ENCODE measurements at places on chromosomes 5 and 9.
A peak's percentile ranks its signal among the peaks of the same experiment; 100 is the strongest.

DNA sequence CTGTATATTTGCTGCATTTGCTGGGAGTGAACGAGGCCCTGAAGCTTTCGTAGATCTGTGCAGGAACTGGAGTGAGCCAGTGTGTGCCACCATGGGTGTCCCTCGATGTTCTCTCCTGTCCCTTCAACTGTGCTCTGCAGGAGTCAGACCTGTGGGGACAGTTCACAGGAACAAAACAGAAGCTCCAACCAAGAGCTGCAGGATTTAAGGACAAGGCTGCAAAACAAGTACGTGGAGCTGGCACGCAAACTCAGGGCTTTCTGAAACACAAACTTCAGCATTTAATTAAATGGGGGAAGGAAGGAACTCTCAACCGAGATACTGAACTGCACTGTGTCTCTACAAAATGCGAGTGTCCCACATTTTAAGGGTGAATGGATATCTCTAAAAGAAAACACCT lies 24.2 kb downstream of the BASP1 start:
- DNase-seq = no peak

- no peak for DNase-seq
Observed at GRCh38 chr9:127761061-127761460, 17.4 kb downstream of the SH2D3C start.

- no peak for DNase-seq
Observed at GRCh38 chr9:98018347-98018746, 35.2 kb downstream of the ANP32B start.

GRCh38 chr5:29239606-29240005 lies 1953.9 kb upstream of the CDH6 start:
- no peak for DNase-seq

DNA sequence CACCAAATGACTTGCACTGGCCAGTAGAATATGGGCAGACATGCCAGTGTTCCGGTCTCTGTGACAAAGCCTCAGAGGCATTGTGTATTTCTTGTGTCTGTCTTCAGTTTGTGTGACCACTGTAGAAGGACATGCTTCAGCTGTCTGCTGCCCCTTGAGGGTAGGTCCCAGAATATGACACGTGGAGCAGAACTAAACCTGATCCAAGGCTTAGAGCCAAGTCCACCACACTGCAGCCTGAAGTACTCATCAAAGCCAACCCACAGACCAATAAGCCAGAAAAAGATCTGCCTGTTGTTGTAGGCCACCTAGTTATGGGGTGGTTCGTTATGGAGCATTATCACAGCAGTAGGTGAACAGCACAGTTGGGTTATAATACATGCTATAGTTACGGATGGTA lies 468.9 kb downstream of the PSAT1 start:
- no peak for DNase-seq

DNA sequence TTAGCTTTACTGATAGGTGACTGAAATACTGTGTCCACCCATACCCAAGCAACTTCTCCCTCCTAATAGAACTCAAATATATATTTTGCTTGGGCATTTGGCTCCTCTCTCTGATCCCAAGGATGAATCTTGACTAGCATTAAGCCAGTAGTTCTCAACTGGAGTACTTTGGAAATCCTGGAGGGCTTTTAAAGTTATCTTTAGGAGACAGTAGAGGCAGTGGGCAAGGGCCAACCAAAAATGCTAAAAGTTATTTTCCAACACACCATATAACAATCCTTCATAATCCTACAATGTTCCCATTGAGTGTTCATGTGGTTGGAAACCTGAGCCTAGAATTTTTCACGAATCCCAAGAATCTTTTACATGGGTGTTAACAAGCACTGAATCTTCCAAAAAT lies 11.1 kb upstream of the ETF1 start:
- DNase-seq = no peak

DNA sequence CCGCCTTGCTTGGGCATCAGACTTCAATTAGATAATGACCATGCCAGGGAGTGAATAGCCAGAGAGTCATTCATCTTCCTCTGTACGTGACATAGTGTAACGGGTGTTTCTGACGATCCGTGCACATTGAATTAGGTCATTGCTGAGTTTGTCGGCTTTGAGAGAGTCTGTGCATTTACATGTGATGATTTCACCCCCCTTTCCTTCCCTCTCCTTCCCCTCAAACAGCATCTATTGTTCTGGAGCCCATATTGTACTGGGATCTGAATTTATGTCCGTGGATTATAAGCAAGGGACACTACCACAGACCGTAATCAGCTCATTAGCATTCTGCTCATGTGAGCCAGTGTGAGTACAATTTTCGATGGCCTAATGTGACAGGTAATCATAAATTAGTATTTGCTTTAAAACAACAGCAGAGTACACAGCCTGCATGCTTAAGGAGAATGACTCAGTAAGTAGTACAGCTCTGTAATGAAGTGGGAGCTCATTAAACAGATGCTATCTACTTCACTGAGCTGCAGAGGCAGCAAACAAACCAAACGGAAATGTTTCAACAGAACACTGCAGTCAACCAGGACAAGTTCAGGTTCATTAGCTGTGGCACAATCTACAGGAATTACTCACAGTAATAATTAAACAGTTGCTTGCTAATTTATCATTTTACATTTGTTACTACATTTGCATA lies 302.1 kb downstream of the CSNK1G3 start:
- peak; percentile 15 for DNase-seq

DNA sequence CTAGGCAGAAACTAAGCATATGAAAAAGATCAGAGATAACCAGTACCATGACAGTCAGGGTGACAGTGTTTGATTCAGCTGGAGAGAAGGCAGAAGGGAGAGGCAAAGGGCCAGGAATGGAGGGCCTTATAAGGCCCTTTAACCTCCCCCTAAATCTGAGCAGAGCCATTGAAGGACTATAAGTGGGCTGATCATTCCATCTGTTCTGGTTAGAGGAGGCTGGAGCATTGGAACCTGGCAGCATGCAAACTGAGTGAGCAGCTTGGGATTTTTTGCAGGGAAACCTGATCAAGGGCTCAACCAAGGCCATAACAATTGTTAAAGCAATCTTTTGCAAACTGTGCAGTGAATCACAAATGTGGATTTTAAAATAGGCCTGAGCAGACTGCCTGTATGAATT lies 174.5 kb upstream of the DAP start:
- no peak for DNase-seq

- DNase-seq = no peak
Observed at GRCh38 chr5:64147379-64147778, 18.3 kb upstream of the RNF180 start.

- no peak for DNase-seq
Observed at GRCh38 chr5:140498591-140498990, 48.9 kb upstream of the EIF4EBP3 start.

DNA sequence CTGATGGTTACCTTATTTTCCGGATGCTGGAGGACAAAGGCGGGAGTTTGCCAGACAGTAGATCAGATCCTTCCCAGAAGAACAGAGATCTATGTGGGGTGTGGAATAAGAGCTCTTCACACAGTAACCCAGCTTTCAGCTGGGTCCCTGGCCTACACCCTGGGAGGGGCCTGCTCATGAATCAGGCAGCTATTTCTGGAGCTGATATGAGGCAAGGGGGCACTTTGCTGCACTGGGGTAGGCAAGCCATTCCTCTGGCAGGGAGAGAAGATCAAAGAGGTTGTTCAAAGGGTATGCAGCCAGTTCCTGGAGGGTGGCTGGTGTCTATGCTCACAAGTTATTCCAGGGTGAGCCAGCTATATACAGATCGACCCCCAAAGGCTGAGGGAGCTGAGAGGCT lies 48.6 kb downstream of the CYSTM1 start:
- DNase-seq = no peak

DNA sequence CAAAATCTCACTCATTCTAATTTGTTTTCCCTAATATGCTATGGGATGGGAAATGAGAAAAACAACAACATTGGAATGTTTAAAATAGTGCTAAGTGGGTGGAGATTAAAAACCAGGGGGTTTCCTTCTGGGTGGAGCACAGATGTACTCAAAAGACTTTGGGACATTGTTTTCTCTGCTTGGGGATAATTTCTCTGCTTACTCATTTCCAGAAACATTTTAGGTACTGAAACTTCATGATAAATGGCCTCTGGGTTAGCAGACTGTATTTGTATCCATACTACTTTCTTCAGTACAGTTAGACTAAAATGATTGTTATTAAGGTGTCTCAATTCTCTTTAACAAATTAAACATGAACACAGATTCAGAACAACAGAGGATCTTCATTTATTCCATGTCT lies 17.4 kb downstream of the ELOVL7 start:
- DNase-seq = no peak

DNA sequence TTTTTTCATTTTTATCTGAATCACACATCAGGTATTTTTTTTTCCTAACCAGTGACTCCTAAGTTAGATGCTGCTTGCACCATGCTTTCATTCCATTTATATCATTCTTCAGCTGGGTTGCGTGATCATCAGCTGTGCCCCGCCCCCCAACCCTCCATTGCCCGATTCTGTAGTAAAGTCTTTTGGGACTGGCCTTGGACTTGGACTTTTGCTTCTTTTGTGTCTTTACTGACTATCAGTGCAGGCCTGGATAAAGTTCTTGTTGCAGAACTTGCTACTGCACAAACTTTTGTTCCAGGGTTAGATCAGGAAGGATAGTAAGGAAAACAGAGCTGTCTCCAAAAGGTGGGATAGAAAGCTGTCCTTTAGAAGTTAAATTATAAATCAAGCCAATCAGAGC lies 38.5 kb downstream of the SLC22A5 start:
- no peak for DNase-seq

- DNase-seq = no peak
Observed at GRCh38 chr5:174356536-174356935, 311.0 kb downstream of the NSG2 start.

- DNase-seq = no peak
Observed at GRCh38 chr9:128626181-128626580, 30.5 kb downstream of the DYNC2I2 start.

DNA sequence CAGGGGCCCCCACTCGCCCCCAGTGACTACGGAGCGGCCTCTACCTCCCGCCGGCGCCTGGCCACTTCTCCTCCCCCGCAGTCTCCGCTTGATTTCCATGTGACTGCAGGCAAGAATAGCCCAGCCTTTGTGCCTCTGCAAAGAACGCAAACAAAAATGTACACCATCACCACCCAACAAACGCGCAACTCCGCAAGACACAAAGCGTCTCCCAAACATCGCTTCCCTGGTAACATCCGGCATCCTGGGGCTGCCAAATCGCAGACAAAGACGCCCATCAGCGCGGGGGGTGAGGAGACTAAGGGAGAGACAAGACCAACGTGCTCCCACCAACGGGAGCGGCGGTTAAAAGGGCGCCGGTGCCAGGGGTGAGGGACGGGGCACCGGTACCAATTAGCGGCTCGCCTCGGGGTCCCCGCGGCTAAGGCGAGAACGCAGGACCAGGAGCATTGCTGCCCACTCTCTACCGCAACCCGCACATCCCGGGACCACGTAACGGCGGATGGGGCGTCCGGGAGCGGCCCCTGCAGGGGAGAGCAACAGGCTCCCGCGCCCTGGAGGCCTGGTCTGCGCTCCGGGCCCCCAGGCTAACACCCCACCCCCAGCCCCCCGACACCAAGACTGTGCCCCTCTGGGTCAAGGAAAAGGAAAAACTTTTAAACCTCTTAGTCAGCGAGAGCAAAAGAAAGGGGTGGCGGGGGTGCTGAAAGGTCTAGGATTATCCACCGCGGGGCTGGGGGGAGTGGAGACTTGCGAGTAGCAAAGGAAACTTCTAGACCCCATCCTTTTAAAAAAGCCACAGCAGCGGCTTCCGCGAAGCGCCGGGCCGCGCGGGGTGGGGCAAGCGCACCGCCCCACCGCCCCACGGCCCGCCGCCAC lies 885 bp downstream of the MPDZ start:
- DNase-seq = peak; percentile 40

- DNase-seq = no peak
Observed at GRCh38 chr5:104942735-104943134, 1380.1 kb upstream of the NUDT12 start.

GRCh38 chr5:158020555-158021418 lies 161.8 kb upstream of the CLINT1 start:
- DNase-seq = no peak

DNA sequence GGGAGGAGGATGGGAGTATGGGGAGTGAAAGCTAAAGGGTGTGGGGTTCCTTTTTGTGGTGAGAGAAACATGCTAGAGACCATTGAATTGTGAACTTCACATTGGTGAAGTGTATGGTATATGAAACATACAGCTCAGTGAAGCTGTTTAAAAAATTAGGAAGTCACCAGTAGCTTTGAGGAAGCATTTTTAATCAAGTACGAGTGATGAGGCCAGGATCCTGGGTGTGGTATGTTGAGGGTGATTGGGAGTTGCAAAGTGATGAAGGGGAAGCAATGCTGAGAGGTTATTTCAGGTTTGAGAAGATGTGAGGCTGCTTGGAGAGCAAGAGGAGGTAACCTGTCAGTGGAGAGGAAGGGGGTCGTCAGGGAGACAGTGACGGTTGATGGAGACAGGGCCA lies 22.7 kb upstream of the CLK4 start:
- DNase-seq = no peak

GRCh38 chr5:56029457-56029856 lies 34.7 kb upstream of the IL6ST start:
- no peak for DNase-seq

GRCh38 chr5:24555229-24555628 lies 89.5 kb downstream of the CDH10 start:
- no peak for DNase-seq

DNA sequence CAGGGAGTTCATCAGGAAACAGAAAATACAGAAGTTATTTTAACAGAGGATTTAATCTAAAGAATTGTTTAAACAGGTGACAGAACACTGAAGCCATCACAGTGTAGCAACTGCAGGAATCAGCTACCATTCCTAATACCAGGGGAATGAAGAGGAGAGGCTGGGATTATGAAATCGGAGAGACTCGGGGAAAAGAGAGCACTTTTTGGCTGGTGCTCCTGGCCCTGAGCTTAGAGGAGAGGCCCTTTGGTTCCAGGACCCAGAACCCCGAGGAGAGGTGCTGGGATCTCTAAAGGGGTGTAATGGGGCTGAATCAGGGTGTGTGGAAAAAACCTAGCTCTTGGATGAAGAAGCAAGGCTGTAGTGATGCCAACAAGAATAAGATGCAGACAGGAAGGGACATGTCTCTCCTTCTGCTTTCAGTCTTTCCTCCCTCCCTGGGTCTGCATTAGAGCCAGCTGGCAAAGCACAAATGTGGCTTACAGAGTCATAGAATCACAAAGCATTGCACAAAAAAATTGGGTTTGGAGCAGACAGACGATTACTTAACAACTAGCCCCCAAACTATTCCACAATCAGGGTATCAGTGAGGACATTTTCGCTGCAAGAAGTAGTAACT lies 11.6 kb upstream of the SFXN1 start:
- DNase-seq = no peak

GRCh38 chr9:38084556-38084880 lies 15.5 kb upstream of the SHB start:
- no peak for DNase-seq

- no peak for DNase-seq
Observed at GRCh38 chr9:120668399-120668798, 45.9 kb downstream of the MEGF9 start.

GRCh38 chr5:133117912-133118445 lies 66.2 kb downstream of the HSPA4 start:
- DNase-seq = no peak

DNA sequence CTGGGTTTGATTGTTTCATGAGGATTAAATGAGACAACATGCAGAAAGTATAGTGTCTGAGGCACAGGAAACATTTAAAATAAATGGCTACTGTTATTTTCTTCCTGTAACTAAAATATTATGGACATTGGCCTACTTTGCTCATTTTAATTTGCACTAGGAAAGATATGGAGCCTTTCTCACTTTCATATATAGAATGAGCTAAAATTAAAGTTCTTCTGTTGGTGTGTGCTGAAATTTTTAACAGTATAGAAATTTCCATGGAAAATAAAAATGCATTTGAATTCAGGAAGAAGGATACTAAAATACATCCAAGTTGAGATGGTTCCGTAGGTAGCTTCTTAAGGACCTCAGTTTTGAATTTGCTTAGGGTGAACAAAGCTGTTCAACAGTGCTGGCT lies 131.9 kb downstream of the MAST4 start:
- DNase-seq = no peak
